ENCODE measurements at places on chromosomes 11 and 22.

DNA sequence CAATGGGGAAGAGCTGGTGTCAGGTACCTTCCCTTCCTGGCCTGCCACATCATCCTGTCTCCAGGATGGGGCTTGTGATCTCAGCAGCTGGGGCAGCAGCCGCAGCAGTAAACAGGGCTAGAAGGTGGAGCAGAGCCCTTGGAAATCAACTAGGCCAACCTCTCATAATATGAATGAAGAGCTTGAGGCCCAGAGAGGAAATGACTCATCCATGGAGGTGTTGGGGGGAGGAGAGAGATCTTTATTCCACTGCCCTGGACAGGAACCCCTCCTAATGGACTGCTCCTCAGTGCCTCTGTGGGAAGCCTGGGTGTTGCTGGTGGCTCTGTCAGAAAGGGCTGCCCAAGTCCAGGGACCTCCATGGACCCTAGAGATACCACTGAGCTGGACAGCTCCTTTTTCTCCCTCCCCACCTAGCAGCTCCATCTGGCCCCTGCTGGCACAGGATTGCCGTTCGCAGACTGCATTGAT lies 111.8 kb downstream of the OSBP2 start:
- no peak for DNase-seq

DNA sequence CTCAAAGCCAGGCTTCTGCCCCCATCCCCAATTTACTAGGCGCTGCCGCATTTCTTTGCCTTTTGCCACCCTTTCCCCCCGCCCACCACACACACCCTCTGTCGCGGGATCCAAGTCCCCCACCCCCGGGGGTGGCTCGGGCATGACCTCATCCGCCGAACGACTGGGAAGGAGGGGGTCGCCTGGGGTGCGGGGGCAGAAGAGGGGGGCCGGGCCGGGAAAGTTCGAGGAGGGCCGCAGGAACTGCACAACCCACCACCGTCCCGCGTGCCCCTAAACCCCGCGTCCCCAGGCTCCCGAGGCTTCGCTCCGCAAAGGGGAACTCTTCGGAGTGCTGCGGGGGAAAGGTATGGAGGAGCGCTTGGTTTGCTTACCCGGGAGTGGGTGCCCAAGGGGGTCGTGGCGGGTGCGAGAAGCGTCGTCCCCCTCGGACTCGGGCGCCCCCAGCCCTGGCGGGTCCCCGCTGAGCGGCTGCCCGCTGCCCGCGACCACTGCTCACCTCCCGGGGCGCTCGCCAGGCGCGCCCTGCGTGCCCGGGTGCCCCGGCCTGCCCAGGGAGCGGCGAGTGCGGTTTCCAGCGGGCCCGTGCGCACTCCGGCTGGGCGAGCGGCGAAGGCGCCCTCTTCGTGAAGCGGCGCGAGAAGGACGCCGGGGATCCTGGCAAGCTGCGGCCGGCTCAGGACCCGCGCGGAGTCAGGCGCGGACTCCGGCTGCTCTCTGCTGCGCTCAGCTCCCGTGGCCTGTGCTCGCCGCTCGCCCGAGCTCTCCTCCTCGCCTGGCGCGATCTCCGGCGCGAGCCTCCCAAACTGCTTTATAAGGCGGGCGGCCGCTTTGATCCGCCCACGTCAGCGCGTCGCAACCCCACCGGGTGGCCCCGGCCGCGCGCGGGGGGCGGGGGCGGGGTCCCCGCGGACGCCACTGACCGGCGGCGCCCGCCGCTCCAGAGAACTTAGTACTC lies 4.0 kb upstream of the WNT11 start:
- DNase-seq: no peak

- no peak for DNase-seq
These were observed 1.9 kb downstream of the RBFOX2 start for GRCh38 chr22:36026741-36027140.

GRCh38 chr11:64461081-64461480 lies 102.1 kb downstream of the RPS6KA4 start:
- no peak for DNase-seq

- DNase-seq: no peak
These were observed 6.6 kb upstream of the OR4B1 start for GRCh38 chr11:48210052-48210451.

GRCh38 chr11:98107736-98108135 lies 913.0 kb upstream of the CNTN5 start:
- DNase-seq: no peak

DNA sequence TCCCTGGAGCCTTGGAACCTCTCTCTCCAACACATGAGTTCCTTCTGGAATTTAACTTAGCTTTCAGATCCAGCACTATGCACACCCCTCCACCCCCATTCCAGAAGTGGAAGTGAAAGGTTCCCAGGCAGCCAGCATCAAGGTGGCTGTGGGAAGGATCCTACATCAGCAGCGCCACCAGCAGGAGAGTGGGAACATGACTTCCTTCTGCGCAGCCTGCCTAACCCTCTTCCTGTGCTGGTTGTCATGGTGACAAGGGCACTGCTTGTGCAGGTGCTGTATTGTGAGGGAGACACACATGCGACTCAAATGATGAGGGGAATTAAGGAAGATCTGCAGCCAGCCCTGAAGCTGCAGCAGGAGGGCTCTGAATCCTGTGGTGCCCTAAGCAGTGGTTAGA lies 904.5 kb upstream of the API5 start:
- DNase-seq: no peak

DNA sequence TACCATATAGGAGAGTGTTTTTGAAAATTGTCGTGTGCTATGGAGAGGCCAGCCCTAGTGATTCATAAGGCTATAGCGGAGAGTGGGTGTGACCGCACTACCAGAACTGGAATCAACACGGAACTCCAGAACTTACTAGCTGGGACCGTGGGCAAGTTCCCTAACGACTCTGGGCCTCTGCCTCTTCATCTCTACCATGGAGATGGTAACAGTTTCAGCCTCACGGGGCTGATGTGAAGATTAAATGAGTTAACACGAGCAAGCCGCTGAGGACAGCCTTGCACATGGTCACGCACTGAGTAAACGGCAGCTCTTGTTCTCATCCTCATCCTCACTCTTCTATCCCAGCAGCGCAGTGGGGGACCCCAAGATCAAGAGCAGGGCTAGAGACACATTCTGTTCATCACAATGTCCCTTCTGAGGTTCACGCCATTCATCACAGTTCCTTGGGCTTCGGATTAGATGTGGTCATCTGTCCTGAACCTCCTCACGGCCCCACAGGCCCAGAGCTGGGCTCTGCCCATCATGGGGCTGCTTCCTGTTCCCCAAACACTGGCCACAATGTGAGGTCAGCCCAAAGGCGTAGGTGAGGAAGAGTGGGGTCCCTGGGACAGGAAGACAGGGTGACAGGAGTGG lies 47.2 kb upstream of the CD5 start:
- no peak for DNase-seq

- peak; percentile 13 for DNase-seq
These were observed at the start of gene SCUBE1 for GRCh38 chr22:43343262-43343669. SCUBE1 (minus strand) TSS chr22:43343372; CDS start chr22:43343261, 111 bp downstream.

DNA sequence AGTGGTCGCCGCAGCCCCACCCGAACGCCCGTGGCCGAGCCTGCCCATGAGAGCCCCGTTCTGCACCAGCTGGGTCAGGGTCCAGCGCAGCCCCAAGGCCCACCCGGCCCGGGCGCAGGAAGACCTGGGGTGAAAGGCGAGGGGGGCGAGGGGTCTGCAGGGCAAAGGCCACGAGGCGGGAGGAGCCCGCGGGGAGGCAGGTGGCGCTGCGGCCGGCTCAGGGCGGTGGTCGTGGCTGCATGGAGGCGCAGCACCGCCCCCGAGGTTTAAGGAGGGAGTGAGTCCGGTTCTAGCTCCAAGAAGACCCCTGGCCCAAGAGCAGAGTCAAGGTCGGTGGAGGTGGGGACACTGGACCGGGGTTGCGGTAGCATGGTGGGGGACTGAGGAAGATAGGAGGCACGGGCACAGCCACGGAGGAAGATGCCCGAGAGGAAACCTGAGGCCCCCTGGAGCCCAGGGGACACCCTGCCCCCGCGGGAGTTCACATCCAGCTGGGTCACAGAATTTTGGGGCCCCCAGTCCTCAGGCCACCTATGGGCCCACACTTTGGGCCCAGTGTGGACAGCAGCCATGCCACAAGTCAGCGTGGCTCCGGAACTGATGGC lies 514 bp upstream of the HDAC10 start:
- DNase-seq: no peak

- no peak for DNase-seq
These were observed 235.2 kb upstream of the B3GAT1 start for GRCh38 chr11:134647066-134647743.

- DNase-seq: no peak
These were observed 8.3 kb downstream of the WT1 start for GRCh38 chr11:32426819-32427615.

DNA sequence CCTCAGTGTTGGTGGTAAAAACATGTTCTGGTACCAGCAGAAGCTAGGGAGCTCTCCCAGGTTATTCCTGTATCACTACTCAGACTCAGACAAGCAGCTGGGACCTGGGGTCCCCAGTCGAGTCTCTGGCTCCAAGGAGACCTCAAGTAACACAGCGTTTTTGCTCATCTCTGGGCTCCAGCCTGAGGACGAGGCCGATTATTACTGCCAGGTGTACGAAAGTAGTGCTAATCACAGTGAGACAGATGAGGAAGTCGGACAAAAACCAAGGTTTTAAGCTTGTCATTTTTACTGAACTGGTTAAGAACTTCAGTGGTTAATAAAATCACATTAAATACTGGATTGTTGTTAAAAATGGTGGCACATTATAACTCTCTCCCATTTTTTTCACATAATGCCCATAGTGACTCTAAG lies 42.6 kb upstream of the VPREB1 start:
- no peak for DNase-seq

DNA sequence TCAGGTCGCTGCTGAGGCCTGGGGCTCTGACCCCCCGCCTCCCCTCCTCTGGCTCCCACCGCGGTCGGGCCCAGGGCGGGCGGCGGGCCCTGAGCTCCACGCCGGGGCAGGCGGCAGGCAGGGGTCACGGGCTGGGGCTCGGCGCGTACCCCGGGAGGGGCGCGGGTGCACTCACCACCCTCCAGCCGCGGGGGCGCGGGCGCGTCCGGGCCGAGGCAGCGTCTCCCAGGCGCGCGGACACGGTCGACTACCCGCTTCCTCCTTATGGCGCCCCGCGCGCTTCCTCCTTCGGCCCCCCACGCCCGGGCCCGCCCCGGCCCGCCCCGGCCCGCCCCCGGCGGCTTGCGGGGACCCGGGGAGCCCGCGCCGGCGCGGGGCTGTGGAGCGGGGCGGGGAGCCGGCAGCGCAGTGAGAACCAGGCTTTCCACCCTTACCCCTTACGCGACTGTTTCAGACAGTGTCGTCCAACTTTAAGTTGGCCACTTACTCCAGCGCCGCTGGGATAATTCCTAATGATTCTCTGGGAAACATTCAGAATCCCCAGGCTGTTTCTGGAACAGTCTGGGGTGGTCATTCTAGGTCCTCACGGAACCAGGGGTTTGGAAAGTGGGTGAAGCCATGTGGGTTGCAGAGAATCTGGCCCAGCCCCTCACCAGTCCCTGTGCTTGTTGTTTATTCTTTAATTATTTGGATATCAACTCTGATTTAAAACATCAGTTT lies at the start of gene BID:
Gene BID, minus strand, starts transcription at position 264 of the 720 bp plus-strand sequence. CDS start 24,353 bp downstream, outside the sequence.
- DNase-seq: no peak

DNA sequence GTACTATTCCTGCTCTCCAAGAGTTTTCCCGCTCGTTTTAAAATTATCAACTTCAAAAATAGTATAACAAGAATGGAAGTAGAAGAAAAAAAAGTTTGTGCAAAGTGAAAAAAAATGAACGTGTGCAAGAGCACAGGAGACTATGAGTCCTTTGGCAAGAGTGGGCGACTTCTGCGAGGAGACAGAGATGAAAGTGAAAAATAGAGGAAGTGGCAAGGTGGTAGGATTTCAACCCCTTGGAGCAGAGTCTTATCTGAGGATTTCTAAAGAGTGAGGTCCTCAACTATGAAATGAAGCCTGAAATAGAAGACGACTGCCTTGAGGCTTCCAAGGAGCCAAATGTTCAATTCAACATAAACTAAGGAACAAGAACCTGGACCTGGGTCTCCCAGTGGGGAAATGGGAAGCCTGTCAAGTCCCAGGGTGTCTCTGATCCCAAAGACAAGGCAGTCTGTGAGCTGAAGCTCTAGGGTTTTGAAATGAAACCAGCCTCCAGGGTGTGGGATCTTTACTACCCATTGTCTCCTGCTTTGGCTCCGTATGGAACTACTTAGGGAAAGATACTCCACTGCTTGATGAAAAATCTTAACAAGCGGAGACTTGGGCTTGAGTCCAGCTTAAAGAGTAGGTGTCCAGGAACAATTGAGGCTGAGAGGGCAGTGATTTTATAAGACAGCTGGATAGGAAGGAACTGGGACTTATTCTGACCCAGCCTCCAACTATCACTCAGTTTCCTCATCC lies 4.8 kb downstream of the P4HA3 start:
- DNase-seq: no peak

DNA sequence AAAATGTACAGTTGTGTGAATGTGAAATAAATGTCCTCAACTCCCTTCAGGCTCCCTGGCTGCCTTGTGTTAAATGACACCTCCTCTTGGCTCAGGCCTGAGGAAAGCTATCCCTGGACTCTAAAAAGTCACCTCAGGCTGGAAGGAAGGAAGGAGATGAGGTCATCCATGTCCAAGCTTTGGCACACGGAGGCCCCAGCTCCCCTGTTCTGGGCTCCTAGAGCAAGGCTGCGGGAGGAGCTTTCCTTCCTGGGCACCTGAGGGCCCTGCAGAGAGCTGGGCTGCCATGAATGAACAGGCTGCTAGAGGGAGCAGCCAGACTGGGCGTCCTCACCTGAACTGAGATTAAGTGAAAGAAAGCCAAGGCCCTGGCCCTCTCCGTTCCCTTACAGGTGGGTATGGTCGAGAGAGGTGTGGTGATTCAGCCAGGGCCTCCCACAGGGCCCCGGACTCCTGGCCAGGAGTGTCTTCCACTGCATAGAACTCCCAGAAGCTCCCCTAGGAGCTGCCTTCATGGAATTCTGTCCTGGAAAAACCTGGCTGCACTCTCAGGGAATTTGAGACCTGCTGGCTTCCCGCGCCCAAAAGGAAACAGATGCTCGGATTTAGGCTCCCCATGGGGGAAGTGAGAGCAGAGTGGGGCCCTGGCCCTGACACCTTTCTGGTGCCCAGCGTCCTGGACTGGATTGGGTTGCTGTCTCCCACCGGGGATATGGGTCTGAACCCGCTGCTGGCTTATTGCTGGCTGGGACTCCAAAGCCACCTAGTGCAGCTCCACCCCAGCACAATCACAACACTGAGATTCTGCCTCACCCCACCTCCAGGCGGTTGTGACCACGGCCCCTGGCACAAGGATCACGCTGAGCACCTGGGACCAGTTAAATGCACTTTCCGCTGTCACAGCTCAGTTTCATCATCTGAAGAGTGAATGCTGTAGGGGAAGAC lies 22.2 kb downstream of the MYBPC3 start:
- DNase-seq: no peak

Data from stimulated activated CD8-positive, alpha-beta memory T cell treated with anti-CD3 and anti-CD28 coated beads, Interleukin-7, amount 100 ng/mL, for 1 hour (primary cell).